T-helper 9 cell (primary cell): ENCODE measurements at places on chromosomes 7 and 10.

- DNase-seq = no peak
Observed at GRCh38 chr7:102439963-102440795, 6.8 kb downstream of the ORAI2 start.

DNA sequence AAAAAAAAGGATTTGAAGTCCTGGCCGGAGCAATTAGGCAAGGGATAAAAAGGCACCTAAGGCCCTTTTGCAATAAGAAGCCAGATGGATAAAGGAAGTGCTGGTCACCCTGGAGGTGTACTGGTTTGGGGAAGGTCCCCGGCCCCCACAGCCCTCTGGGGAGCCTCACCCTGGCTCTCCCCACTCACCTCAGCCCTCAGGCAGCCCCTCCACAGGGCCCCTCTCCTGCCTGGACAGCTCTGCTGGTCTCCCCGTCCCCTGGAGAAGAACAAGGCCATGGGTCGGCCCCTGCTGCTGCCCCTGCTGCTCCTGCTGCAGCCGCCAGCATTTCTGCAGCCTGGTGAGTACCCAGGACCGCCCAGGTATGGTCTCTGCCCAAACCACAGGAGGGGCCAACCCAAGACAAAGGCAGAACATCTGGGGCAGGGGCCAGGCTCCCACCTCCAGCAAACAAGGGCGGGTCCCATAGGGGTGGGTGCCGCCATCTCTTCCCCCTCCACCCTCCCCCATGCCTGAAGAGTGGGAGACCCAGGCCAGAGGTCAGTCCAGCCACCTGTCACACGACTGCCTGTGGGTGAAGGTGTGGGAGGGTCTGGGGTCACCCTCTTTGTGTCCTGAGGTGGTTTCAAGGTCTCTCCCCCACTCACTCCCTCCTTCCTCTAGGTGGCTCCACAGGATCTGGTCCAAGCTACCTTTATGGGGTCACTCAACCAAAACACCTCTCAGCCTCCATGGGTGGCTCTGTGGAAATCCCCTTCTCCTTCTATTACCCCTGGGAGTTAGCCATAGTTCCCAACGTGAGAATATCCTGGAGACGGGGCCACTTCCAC lies at the start of gene PILRB:
Gene PILRB (plus strand): TSS at position 91 of the 830 bp plus-strand sequence. CDS start 186 bp downstream, at position 277.
- no peak for DNase-seq

DNA sequence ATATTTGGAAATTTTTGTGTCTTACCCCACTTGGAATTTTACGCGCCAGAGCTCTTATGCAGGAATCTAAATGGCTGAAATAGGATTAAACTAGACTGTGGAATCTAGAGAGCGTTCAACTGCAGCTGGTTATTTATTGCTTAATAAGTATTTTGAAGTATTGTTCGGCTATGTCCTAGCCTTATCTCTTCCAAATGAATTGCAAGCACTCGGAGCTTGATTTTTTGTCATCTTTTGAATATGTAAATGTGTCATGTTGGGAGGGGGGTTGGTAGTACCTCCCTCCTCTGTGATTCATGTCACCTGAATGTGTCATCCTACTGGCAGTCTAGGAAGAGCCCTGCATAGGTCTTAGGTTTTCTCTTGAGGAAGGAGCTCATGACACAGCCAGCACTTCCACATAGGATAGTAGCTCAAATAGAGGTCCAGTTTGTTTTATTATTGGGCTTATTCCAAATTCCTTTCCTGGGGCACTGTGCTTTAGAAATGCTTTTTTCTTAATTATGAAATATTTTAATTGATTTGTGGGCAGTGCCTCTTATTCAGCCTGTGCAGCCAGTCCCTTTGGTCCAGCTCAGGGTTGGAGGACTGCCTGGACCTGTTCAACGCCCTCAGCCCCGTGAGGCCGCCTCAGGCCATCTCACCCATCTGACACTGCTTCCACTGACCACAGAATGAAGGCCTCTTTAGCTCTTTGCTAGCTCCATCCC lies 22.5 kb upstream of the TRIL start:
- no peak for DNase-seq

- no peak for DNase-seq
Observed at GRCh38 chr10:103481974-103482531, 3.0 kb upstream of the CALHM3 start.

- DNase-seq = no peak
Observed at GRCh38 chr7:38409531-38409930, 136.1 kb upstream of the TARP start.

- no peak for DNase-seq
Observed at GRCh38 chr7:155416646-155417380, 41.1 kb upstream of the EN2 start.

DNA sequence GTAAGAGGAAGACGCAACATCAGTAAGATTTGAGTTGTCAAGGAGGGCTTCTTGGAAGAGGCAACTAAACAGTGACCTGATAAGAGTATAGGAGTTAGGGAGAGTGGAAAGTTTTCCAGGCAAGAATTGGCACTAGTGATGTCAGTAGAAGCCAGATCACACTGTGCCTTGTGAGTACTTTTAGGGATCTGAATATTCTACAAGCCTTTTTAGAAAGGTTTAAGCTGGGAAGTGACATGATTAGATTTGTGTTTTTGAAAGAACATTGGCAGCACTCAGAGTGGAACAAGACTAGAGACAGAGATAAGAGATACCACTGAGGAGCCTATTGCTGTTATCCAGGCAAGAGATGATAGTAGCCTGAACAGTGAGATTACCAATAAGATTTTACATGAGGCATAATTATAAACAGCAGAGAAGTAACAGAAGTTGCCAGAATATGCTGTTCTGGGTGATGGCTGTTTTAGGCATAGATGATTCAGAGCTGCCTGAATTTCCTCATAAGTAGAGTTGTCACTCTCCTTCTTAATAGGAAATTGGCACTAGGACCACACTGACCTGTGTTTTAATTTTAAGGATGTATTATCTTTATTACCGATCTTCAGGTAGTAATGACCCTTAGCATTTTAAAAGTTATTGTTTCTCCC lies 45.6 kb downstream of the NHLRC2 start:
- no peak for DNase-seq

- DNase-seq = no peak
Observed at GRCh38 chr7:106222545-106222944, 62.2 kb downstream of the NAMPT start.

DNA sequence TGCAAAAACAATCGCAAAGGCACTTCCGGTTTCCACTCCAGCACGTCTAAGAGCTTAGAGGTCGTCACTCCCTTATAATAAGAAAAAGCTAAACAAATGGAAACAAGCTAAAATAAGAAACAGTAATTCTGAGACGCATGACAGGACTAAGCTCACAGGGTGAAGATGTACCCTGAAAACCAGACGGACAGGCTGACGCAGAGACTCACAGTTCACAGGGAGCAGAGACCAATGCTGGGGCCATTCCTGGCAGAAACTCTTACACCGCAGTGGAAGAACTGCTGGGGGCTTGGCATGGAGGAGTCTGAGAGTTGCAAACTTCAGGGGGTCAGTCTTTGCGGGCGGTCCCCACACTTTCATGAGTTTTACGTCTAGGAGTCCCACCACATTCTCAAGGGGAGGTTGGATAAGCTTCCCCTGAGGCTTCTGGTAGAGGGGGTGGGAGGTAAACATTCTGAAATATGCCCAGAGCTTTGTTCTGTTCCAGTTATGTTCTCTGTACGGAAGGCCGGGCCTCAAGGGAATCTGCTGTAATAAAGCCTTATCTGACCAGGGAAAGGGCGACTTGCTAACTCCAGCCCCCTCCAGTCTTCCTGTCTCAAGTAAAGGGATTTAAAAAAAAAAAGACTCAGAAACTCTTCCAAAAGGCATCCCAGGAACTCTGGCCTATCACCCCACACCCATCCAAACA lies 47.8 kb downstream of the BRI3 start:
- no peak for DNase-seq

DNA sequence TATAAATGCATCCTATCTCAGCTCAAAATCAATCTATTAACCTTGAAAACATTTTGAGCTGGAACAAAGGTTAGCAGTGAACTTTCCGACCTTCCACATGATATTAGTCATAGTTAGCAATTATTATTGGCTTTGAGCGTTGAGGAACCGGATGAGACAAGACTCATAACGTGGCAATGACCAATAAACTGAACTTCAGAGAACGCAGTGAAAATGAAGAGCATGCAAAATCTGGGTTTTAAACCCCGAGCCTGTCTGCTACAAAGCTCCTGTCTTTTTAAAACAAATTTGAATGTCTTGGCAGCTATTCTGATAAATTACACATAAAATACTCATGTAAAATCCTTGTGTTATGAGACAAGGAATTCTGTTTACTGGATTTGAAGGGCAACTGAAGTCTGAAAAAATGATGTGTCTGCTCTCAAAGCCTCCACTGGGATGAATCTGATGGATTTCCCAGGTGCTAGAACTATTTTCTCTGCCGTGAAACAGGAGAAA lies 74.7 kb upstream of the ITGB1 start:
- no peak for DNase-seq

DNA sequence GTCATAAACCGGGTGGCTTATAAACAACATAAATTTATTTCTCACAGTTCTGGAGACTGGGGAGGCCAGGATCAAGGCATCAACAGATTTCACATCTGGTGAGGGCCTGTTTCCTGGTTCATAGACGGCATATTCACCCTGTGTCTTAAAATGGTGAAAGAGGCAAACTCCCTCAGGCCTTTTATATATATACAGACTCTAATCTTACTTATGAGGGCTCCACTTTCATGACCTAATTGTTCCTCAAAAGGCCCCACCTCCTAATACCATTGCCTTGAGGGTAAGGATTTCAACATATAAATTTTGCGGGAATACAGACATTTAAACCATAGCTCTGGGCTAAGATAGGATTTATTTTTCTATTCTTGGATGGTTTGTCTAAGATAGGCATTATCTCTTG lies 187.2 kb downstream of the PPP1R3A start:
- DNase-seq = no peak

- no peak for DNase-seq
Observed at GRCh38 chr7:98225913-98226614, 14.8 kb downstream of the BHLHA15 start.

- no peak for DNase-seq
Observed at GRCh38 chr10:16770670-16771069, 46.6 kb downstream of the RSU1 start.

- no peak for DNase-seq
Observed at GRCh38 chr10:114573330-114574045, 84.6 kb downstream of the ABLIM1 start.

GRCh38 chr10:13592306-13592705 lies 5.5 kb downstream of the PRPF18 start:
- DNase-seq = no peak

- no peak for DNase-seq
Observed at GRCh38 chr10:90420637-90421318, 437.1 kb downstream of the HTR7 start.

- no peak for DNase-seq
Observed at GRCh38 chr10:68501691-68502090, 25.6 kb downstream of the SLC25A16 start.

DNA sequence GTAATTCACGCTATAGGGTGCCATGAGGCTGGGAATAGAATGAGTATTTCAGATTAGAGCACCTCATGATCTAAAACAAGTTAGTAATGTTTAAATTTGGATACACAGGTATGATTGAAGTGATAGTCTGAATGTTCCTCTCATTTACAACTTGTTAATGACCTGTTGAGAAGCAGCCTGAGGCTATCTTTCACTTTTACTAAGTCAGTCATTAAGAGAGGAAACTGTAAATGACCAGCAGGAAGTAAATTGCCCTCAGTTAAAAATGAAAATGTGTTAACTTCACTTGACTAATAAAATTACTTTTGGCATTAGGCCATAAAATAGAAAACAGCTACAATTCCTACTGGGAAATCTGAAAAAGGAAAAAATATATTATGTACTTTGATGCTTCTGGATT lies 1042.0 kb downstream of the DNAJB9 start:
- DNase-seq = no peak

GRCh38 chr10:98340261-98340939 lies 72.4 kb upstream of the LOXL4 start:
- no peak for DNase-seq

- DNase-seq = no peak
Observed at GRCh38 chr7:91191771-91192170, 72.5 kb upstream of the FZD1 start.

GRCh38 chr7:28208506-28208905 lies 27.9 kb upstream of the JAZF1 start:
- no peak for DNase-seq

GRCh38 chr10:9274206-9274755 lies 1219.8 kb downstream of the GATA3 start:
- no peak for DNase-seq

DNA sequence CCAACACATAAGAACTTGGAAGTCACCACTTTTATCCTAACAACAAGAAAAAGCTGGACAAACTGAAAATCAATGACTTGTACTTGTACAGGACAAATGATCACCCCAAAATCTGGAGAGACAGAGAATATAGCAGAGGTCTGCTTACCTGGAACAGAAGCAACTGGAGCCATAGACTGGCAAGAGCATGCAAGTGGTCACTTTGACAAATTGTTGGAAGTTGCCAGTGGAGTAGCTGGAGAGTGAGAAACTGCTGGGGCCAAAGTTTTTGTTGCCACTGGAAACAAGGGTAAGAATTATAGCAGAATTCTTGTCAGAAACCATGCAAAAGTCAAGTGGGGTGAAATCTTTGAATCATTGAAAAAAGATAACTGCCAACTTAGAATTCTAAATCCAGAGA lies 35.2 kb downstream of the NPY start:
- DNase-seq = no peak

GRCh38 chr10:16521311-16522016 lies at the start of gene C1QL3:
Gene C1QL3, minus strand, starts transcription at chr10:16521879. Its CDS starts 814 bp downstream, at chr10:16521065.
- no peak for DNase-seq

DNA sequence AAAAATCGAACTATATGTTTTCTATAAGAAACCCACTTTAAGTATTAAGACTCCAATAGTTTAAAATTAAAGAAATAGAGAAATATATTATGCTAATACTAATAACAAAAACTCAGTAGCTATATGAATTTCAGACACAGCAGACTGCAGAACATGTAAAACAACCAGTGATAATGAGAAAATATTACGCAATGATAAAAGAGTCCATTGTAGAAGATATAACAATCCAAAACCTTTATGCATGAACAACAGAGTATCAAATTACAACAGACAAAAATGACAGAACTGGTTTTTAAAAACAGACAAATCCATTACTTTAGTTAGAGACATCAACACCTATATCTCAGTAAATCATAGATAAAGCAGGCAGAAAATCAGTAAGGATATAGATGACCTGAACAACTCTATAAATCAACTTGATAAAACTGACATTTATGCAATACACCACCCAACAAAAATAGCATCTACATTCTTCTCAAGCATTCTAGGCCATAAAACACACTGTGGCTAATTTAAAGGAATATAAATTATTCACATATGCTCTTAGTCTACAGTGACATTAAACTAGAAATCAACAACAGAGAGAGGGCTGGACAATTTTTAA lies 669.5 kb upstream of the GHITM start:
- no peak for DNase-seq

GRCh38 chr7:112452102-112452888 lies 2.0 kb downstream of the IFRD1 start:
- DNase-seq = no peak

DNA sequence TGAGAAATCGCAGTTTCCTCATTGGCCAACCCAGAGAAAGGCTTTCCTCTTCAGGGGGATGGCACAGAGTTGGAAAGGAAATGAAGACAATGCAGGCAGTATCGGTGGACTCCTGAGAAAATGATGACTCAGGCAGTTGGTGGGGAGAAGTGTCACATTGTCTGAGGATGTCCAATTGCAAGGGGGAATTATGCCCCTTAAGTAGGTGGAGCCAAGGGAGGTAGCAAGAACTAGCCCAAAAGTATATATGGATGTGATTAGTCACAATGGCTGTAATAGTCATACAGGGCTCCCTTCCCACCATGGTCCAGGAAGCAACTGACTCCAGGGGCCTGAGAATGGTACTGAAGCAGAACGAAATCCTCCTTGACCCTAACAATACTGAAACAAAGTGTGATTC lies 58.3 kb upstream of the EGFR start:
- DNase-seq = no peak

GRCh38 chr10:42578019-42578418 lies 60.4 kb downstream of the ZNF33B start:
- DNase-seq = no peak
